Suprapubic skin (tissue), 4 donors: ENCODE measurements at places on chromosomes 3 and 15. TPM values are rescaled to one million over a fixed set of nuclear protein-coding genes. Genes with fewer than 3 reads are reported as not detected.
A peak's percentile ranks its signal among the peaks of the same experiment; 100 is the strongest.

Gene GOLGA8R
- total RNA-seq: 11.9 TPM

Gene DNAJA4
- 59.6 TPM for total RNA-seq

Gene SLC41A3
- 32.3 TPM for total RNA-seq

- DNase-seq: no peak
Observed at GRCh38 chr3:137988982-137989381, 21.0 kb upstream of the CLDN18 start.

DNA sequence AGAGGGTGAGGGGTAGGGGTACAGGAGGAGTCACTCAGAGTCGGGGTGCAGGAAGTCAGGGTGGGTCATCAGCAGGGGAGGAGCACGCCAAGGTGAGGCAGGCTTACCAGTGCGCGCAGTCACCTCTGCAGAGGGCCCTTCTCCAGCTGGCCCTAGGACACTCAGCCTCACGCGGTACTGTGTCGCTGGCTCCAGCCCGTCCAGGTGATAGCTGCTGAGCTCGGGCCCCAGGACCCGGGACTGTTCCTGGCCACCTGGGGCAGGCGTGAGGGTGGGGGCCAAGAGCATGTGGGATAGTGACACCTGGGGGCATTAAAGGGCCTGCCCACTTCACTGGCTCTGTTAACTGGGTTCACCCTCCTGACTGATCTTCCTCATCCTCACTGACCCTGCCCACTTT is 7.4 kb downstream of the COL7A1 start:
- no peak for DNase-seq

DNA sequence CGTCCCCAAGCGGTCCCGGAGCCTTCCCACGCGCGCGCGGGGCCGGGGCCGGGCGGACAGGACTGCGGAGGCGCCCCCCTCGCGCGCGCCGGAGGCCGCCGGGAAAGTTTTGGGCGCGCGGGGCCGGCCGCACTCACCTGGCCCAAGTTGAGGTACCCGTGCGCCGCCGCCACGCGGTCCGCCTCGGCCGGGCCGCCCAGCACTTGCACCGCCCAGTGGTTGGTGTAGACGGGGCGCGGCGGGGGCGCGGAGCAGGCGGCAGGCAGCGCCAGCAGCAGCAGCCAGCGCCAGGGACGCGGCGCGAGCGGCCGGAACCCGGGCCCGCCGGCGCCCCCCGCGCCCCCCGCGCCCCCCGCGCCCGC is 289 bp downstream of the PCSK6 start:
- DNase-seq: no peak

Gene PLSCR4
- total RNA-seq: 16.4 TPM

GRCh38 chr3:127049393-127049792 is 66.5 kb downstream of the PLXNA1 start:
- no peak for DNase-seq

DNA sequence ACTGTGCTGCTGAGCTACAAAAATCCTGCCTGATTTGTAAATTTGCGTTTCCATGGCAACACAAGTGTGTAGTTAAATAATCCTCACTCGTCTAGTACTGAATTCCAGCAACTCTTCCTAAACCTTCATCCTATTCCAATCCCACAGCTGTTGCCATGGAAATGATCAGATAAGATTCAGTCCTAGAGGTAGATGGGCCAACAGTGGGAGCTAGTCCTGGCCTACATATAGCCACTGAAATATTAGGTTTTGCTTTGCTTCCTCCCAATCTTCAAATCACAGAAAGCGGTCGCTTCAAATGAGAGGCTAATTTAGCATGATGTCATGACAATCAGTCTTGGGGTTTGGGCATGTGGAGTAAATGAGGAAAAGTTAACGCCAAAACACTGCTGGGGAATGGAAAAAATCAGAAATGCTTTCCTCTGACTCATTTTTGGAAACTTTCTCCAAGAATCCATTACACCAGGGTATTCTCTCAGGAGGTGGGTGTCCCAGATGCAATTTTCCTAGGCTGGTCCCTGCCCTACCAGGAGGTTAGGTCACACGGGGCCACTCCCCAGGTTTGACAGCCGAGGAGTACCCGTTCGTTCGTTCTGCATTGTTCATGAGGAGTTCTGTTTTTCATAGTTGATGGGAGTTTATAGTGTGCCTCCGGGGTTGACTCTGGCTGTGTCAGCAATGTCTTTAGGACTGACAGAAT is 159.2 kb upstream of the SLCO3A1 start:
- peak; percentile 79 for DNase-seq

GRCh38 chr3:197125636-197126035 is 96.0 kb upstream of the MELTF start:
- DNase-seq: no peak

Gene GOLGA6L7
- total RNA-seq: not detected

Gene ILDR1
- 2.1 TPM for total RNA-seq

- DNase-seq: no peak
Observed at GRCh38 chr3:178404961-178405360, 131.3 kb upstream of the KCNMB2 start.

Gene TASOR
- 48.2 TPM for total RNA-seq

DNA sequence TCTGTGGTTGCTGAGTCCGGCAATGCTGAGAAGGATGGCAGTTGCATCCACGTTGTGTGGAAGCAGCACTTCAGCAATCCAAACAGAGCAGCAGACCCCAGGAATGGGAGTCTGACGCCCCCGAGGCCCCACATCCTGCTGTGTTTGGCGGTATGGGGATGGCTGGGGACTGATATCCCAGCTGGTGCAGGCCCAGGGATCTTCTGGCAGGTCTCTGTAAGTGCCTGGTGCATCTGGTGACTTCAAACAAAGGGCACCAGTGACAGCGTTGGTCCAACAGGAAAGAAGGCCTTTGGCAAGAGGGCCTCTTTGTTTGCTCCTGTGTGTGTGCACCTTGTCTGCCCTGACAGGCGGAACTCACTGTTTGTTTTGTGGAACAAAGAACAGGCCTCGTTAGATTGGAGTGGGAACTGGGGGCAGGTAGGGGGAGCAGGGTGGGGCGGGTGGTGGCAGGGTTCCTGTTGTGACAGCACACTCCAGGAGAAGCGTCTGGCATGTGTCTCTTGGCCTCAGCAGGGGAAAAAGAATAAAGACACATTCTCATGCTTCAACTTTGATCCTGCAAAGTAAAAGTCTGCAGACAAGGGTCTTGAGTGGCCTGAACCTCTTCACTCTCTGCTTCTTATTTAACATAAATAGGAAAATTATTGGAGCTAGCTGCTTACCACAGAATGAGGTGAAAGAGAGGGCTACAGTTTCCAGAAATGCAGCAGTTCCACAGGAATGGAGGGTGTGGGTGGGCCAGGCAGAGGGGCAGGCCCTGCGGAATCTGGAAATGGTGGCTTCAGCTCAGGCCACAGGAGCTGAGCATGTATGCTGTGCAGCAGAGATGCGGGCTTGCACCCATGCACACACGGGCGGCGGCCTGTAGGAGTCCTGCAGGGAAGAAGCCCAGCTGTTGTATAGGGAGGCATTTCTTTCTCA is 94.5 kb upstream of the MYZAP start:
- no peak for DNase-seq

GRCh38 chr3:55511895-55512570 is 24.9 kb upstream of the WNT5A start:
- no peak for DNase-seq

Gene NR1I2
- total RNA-seq: not detected

DNA sequence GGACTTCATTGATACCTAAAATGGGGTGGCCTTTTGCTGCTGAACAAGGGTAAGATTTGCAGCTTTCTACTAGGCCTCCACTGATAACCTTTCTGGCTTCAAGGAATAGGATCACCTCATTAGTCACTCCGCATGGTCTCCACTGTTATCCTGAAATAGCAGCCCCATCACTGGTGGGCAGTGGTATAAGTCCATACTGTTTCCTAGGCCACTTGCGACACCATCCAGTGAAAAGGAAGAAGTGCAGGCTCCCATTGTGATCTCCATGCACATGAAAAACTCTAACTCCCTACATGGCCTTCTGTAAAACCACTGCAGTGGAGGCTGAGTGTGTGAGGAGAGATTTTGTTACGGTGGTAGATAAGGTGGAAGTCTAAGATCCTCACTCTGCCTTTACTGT is 1455.9 kb downstream of the SI start:
- no peak for DNase-seq

- no peak for DNase-seq
Observed at GRCh38 chr3:99248913-99249312, 347.4 kb upstream of the DCBLD2 start.

Gene FAM81A
- total RNA-seq: 1.5 TPM

- no peak for DNase-seq
Observed at GRCh38 chr15:85810075-85810474, 15.3 kb upstream of the KLHL25 start.

Gene SSR3
- 56.4 TPM for total RNA-seq

Gene CDHR4
- total RNA-seq: 0.89 TPM

DNA sequence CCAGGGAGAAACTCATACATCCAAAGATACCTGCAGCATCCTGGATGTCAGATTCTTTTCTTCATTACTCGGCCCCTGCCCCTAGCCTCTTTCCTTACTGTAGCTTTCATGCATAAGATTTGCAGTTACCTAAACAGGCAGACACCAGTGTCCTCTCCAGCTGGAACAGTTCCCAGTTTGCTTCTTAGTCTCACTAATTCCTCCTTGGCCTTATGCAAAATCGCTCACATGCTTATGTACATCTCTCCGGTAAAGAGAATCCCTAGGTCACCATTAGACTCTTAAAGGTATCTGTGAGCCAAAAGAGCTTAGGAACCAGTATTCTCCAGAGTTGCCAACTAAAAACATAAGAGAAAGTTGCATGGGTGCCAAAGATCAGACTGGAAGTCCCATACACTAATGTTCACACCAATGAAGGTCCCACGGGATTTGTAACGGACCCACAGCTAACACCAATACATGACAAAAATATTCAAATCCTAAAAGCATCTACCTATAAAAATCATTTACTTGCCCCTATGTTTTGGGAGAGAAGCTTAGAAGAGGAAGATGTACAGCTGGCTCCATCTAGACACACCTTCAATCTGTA is 66.6 kb downstream of the CBLB start:
- no peak for DNase-seq

- DNase-seq: no peak
Observed at GRCh38 chr3:116716490-116716889, 6.9 kb downstream of the TUSC7 start.

Gene GOLGA6A
- 0.64 TPM for total RNA-seq

DNA sequence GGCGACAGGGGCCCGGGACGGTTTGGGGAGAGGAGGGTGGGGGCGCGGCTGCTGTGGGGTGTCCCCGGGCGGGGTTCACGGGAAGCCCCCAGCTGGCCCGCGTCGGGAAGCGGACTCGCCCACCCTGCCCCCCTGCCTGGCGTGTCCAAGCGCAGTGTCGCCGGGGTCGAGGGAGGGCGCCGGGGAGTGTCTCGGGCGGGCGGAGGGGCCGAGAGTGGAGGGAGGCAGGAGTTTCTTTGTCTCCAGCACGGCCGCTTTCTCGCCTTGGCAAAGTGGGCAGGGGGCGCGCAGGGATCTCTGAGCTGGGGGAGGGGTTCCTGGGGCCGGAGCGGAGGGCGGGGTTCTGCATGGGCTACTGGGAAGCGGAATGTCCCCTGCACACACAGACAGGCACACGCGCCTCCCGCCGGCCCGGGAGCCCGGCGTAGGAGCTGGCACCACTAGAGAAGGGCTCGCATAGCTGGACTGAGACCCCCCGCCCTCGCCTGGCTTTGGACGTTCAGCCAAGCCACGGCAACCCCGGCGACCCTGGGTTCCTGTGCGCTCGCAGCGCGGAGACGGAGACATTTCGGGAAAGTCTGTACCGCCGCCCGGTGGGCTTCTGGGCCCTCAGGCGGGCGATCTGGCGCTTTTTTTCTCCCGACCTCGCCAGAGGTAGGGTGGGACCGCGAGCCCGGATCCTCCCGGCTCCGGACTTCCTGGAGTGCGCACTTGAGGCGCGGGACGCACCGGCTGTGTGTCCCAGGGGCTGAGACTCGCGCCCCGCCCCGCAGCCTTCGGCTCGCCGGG is 822 bp downstream of the ST8SIA2 start:
- no peak for DNase-seq

DNA sequence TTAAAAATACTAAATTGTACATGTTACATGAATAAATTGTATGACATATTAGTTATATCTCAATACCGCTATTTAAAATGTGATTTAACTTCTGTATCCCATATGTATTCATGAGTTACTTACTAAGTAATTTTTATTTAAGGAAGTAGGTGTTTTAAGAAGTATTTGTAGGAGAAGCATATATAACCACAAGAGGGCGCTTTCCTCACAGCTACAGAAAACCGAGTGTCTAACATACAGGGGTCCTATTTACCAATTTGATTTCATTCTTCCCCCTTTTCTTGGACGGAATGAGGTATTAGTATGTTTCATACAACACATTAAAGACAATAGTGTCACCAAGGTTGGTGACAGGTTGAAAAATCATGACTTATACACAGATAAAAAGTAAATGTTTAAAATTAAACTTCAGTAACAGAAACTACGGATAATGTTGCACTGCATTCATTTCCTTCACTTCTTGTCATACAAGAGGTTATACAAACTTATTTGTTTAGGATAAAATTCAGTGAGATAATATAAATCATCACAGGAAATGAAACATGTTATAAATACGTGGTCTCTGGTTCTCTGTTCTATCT is 253.6 kb downstream of the MAGI1 start:
- no peak for DNase-seq

DNA sequence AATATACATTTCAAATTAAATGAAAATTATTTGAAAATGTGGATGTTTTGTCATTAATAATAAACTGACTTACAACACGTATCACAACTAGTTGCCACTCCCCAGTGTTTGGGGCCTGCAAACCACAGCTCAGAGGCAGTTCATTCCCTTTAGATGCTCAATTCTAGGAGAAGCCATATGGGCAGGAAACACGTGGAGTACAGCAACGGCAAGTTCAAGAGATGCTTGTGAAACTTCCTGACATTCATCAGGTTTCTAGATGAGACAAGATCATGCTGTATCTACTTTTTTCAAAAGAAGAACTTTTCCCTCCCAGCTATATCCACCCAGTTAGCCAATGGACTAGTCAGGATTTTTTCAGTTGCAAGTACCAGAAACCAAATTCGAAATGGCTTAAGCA is 17.6 kb upstream of the PLA2G4D start:
- peak; percentile 29 for DNase-seq

GRCh38 chr3:99713440-99713839 is 75.0 kb downstream of the COL8A1 start:
- DNase-seq: no peak

GRCh38 chr3:143171141-143171980 is 51.8 kb downstream of the CHST2 start:
- DNase-seq: no peak

Gene ACKR4
- total RNA-seq: 2.8 TPM

DNA sequence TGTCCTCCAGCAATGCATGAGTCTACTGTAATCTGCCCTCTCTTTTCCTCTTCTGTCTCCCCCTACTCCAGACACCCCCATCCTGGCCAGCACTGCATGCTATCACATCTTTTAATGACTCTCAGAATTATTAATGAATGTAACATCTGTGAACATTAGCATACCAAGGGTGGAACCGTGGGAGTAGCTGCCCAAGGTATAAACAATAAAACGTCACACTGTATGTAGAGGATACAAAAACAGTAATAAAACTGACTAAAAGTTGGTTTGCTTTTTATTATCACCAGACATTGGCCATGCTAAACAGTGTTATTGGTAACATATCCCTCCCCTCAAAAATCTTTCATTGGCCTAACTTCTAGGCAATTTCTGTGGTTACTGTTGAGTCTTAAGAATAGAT is 24.7 kb downstream of the NUDT16 start:
- DNase-seq: no peak

- DNase-seq: no peak
Observed at GRCh38 chr3:71052716-71053115, 530.8 kb downstream of the FOXP1 start.

Gene GOLGA8S
- not detected for total RNA-seq

GRCh38 chr3:39501968-39502837 is 34.7 kb downstream of the MOBP start:
- no peak for DNase-seq
